H54 (cell line): ENCODE measurements at places on chromosomes 11 and 22.

DNA sequence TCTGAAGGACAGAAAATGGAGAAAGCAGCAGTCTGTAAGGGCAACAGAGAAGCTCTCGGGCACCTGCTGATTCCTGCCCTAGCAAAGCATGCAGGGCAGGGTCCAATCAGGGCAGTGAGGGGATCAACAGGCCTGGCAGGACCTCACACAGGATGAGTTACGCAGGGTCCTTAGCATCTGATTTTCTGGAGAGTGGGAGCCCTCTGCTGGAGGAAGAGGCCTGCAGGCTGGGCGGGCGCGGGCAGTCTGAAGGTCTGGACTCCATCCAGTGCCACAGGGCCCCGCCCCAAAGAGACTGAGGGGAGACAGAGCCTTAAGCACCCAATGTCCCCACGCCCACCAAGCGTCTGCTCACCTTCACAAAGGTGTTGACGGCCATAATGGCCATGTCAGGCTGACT lies 28.9 kb downstream of the AP1B1 start:
- no peak for DNase-seq

DNA sequence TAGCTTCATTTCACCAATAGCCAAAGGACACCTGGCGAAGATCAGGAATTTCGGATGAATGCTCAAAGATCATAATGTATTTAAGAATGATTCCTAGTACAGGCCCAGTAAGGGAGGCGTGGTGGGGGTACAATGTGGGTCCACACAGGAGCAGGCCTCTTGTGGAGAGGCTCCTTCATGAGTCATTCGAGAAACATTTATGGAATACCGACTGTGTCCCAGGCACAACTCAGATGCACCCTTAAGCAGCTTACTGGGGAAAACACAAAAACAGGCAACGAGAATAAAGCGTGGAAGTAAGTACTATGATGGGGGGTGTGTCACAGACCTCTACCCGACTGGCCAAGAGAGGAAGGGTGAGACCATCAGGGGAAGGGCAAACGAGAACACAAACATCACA lies 44.5 kb downstream of the SMCO4 start:
- peak; percentile 31 for DNase-seq

DNA sequence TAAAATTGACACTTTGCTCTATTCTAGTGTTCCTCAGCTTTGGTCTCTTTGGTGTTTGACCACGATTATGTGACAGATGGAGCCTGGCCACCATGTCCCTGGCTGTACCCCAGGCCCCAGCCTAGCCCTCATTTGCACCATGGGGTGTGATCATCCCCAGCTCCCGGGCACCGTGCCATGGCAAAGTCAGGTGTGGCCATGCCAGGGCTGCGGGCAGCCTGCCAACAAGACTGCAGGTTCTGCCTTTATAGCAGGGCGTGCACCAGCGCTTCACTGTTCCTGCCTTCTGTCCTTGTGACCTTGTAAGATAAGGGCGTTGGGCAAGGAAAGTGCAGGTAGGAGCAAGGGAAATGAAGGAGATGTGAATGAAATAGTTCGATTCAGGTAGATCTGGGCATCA lies 22.4 kb upstream of the APOBEC3A start:
- DNase-seq, result no peak

GRCh38 chr22:45629469-45630089 lies 42.1 kb upstream of the ATXN10 start:
- no peak for DNase-seq

- no peak for DNase-seq
Measured at GRCh38 chr11:98155696-98156095, 865.1 kb upstream of the CNTN5 start.

- peak; percentile 6 for DNase-seq
Measured at GRCh38 chr11:84558085-84558905, 1068.8 kb downstream of the DLG2 start.

DNA sequence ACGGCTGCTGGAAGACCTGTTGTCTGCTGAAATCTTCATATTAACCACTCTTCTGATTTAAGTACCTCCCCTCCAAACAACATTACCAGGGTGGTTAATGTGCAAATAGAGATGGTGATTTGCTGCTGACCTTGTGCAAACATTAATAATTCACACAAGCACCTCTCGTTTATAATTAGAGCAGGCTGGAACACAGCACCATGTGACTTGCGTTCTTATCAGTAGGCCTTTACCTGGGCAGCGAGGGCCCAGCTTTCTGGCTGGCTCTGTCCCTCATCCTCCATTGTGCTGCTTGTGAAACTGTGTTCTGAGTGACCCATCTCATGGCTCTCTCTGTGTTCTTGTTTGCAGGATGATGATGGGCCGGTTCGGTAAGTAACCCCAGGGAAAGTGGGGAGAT lies 41.0 kb upstream of the PARVG start:
- DNase-seq, result no peak
